DMS53 (cell line): ENCODE measurements at places on chromosomes 2 and 18.

DNA sequence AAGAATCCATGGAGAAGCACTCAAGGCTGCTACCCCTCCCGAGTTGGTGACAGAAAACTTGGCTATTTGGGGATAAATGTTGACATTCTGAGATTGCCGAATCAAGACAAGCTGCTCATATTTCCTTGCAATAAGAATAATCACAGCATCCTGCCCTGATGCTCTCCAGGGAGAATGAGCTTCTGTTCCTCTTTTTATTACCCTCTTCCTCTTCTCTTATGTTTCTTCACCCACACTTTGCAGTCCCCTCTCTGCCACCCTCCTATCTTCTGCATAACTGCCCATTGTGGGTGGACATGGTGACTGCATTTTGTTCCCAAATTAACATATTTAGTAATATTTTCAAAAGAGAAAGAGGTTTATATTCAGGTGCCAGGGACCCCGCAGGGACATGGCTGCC, 11.9 kb upstream of the MSGN1 start:
- DNase-seq: no peak

DNA sequence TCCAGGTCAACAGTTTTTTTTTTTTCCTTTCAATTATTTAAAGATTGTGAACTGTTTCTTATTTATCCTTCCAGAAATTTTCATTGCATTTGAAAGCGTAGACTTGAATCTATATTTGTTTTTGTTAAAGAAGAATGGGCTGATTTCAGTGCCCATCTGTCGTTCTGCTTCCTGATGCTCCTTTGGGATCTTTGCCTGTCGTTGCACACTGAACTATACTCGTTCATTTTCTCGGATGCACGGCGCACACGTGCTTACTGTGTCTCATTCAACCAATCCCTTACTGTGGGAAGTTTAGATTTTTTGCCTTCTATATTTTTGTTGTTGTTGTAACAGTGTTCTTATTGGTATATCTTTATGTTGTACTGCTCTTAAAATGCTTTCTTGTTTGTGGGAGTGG, 149.7 kb downstream of the VAPA start:
- DNase-seq: no peak

DNA sequence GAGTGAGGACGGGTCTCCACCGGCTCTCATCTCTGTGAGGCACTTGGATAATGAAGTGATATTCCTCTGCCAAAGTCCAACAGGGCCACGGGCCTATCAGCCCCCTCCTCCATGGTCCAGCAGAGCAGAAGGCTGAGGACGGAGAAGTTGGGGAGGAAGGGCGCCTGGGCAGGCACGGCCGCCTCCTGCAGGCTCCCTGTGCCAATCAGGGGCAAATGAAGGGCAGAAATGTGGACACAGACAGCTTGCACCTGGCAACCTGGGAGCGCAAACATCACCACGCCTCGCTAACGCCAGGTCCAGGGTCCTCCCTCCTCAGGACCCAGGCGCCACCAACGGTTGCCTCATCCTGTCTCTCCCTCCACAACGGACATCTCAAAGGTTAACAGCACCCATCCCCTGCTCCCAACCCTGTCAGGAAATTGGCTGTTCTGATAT, 24.3 kb downstream of the SMAD7 start:
- DNase-seq: peak; percentile 97

GRCh38 chr2:208033701-208034502, 8.6 kb upstream of the PLEKHM3 start:
- DNase-seq: peak; percentile 82

GRCh38 chr18:61896118-61896517, 3.3 kb upstream of the RNF152 start:
- no peak for DNase-seq
